ENCODE measurements at places on chromosomes 5 and 9. TPM values are rescaled to one million over a fixed set of nuclear protein-coding genes. Genes with fewer than 3 reads are reported as not detected.

DNA sequence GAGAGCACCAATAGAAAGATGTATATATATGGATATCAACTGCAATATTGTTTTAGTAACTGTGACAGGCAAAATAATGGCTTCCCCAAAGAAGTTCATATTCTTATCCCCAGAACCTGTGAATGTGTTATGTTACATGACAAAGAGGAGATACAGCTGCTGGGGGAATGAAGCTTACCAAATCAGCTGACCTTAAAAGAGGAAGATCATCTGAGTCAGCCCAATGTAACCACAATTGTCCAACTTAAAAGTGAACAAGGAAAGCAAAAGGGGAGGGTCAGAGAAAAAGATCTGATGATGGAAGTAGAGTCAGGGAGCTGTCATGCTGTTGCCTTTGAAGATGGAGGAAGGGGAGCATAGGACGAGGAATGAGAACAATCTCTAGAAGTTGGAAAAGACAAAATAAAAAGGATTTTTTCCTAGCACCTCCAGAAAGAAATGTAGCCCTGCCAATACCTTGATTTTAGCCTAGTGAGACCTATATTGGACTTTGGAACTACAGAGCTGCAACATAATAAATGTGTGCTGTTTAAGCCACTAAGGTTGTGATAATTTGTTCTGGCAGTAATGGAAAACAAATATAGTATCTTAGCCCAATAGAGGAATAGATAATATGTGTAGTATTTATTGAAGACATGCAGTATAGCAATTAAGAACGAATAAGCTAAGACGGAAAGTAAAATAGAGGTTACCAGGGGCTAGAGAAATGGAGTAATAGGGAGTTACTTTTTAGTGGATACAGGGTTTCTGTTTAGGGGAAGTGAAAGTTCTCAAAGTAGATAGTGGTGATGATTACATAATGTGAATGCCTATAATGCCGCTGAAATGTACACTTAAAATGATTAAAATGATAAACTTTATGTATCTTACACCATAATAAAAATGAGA is 115.9 kb downstream of the PIK3R1 start:
- DNase-seq, result no peak

- DNase-seq, result no peak
Measured at GRCh38 chr5:134135091-134135655, 20.7 kb downstream of the TCF7 start.

The APBA1 gene
- 0.89 TPM for polyA plus RNA-seq

The UTP15 gene
- polyA plus RNA-seq, result 16.3 TPM

Data from keratinocyte (primary cell).